ENCODE measurements at places on chromosomes 6 and 20.

GRCh38 chr6:149985481-149985937, 21.8 kb downstream of the ULBP1 start:
- peak; percentile 30 for DNase-seq

- DNase-seq = no peak
Measured at GRCh38 chr20:184288-184687, 5.2 kb downstream of the DEFB128 start.

GRCh38 chr6:155301867-155302266, 12.4 kb downstream of the TFB1M start:
- no peak for DNase-seq

GRCh38 chr6:40400738-40401137, 186.4 kb downstream of the LRFN2 start:
- DNase-seq = no peak

GRCh38 chr6:42292004-42292740, 74.5 kb upstream of the MRPS10 start:
- DNase-seq = peak; percentile 91
